Cardiac muscle cell (in vitro differentiated cells and primary cell): ENCODE measurements at places on chromosomes 6 and 20.
A peak's percentile ranks its signal among the peaks of the same experiment; 100 is the strongest.

DNA sequence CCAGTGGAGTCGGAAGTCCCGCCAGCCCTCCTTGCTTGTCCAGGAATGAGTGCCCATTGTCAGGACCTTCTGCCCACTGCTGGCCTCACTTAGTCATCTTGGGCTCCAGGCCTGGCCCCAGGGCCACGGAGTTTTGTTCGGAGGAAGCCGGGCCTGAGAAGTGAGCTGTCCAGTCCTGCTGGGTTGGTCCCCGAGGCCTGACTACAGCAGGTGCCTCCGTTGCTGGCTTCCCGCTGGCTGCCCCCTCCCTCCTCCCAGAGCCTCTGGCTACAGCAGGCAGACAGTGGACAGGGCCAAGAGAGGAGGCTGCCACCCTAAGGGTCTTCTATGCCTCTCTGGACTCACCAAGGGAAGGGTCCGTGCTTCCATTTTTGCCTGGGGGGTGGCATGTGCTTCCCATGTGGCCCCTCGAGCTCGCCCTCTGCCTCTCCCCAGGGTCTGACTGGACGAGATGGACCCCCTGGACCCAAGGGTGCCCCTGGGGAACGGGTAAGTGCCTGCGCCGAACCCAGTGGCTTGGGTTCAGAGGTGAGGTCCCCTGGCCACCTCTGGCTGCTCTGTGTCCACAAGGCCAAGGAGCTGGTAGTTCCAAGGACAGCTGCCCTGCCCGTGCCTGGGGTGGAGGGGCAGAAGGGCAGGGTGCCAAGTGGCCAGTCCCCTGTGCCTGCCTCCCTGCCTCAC, 2.8 kb downstream of the COL9A3 start:
- DNase-seq: no peak

GRCh38 chr6:85044361-85044760, 280.0 kb upstream of the TBX18 start:
- no peak for DNase-seq

DNA sequence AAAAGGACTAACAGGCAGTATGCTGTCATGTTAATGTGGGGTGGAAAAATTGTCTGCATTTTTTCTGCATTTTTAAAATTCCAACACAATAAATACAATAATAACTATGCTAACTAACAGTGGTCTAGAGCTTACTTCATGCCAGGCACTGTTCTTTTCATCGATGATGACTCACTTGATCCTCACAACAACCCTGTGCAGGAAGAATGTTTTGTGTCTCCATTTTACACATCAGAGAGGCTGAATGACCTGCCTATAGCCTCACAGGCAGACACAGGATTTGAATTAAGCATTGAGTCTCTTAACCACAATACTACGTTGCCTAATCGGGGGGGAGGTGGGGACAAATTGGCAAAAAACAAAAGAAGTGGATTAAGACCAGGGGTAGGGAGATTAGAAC, 26.9 kb upstream of the FANCE start:
- DNase-seq: peak; percentile 89

DNA sequence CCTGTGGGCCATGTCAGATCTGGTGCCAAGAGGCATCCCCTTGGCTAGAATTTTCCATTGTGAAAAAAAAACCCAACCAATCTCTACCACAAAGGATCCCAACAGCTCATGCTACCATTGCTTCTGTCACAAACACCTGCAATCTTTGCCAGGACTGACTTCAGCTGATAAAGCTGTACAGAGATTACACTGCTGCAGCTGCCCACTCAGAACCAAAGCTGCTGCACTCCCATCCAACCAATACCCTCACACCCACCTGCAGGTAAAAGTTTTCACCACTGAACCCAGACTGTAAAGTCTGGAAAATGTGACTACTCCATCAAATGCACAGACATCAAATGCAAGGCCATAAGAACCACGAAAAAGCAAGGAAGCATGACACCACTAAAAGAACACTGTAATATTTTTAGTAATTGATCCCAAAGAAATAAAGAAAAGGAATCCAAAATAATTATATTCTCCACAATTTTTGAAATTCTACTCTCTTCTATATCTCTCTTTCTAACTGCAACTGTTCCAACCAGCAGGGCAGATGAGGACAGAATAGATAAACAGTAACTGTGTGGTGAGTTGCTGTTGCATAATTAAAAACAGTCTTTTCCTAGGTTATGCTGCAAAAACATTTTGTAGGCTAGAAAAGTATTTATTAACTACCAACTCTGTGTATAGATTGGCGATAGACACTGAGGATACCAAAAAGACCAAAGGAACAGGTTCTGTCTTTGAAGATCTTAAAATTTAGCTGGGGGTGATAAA, 128.0 kb upstream of the MCHR2 start:
- no peak for DNase-seq

GRCh38 chr6:37319156-37319555, 34.6 kb upstream of the RNF8 start:
- DNase-seq: no peak

GRCh38 chr20:53582574-53583351, 10.9 kb downstream of the ZNF217 start:
- no peak for DNase-seq

GRCh38 chr20:61185841-61186601, 66.0 kb upstream of the CDH4 start:
- DNase-seq: no peak

GRCh38 chr20:39004508-39004907, 42.4 kb downstream of the DHX35 start:
- DNase-seq: no peak

DNA sequence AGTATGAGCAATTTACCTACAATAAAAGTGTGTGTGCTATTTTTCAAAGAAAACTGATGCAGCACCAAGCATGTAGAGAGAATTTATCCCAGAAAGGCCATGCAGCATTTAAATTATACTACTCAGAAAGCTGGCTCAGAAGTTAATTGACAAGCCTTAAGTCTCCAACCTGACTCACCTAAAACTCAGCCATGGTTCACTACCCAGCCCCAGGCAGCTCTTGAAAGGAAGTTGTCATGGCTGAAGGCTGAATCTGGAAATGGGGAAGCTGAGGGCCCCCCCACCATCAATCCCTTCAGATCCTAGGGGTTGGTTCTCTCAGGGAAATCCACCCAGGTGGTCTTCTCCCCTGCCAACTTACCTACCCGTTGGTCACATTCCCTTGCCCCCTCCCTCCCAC, 19.7 kb downstream of the PPIL6 start:
- no peak for DNase-seq

- DNase-seq: peak; percentile 45
These were observed 41.0 kb downstream of the PLEKHG1 start for GRCh38 chr6:150640556-150641209.

DNA sequence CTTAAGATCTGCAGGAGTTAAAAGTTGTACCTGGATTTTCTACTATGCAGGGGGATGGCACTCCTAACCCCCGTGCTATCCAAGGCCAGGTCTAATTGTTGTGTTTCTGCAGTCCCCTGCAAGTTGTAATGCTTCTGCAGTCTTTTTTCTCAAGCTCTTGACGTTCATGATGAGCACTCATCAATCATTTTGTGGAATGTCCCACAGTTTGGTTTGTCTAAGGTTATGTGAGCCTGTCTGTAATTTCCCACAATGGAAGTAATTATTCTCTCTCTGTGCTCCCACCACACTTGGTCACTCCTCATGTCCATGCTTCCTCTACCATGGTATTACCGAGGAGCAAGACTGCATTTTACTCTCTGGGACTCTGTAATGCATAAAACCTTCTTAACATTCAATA, 107.6 kb upstream of the SSTR4 start:
- no peak for DNase-seq

DNA sequence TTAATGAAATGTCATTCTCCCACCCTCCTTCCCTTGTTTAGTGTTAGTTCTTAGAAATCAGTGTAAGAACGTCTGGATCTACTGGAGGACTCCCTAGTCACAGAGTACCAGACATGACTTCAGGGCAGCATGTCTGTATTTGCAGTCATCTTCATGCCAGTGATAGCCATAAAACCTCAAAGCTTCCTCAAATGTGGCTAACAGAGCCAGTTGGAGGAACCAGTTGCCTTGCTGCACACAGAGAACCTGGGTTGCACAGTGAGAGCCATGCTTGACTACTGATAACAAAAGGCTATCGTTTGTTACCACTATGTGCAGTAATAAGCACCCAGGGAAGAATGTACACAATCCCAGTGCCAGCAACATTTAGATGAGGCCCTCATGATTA, 20.1 kb downstream of the NT5E start:
- no peak for DNase-seq

DNA sequence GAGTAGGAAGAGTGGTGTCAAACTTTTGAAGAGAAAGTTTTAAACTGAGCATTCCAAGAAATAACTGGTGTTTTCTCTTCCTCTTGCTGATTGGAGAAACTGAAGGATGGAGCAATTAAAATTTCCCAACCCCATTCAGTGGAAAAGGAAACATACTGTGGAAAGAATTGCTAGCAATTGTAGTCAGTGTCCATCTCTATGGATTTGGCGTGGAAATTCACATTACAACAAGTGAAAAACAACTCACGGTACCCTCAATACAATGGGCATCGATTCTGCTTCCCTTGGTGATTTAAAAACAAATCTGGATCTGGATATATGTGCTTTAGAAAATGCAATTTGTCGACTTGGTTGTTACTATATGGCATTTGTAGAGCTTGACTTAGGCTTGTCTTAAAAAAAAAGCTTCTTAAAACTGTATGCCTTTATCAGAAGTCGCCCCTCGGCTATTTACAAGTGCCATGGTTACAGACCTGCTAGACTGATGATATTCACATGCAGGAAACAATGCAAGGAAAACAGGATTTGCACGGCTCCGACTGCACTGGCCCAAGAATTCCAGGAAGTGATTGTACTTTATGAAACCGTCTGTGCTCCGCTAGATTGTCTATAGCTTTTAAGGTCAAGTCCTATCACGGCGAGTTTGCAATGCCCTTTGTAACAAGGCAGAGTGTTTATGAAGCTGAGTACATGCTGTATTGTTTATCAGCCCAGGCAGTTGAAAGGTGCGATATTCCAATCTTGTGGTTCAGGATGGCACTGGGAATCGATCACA, 131.7 kb upstream of the PHACTR1 start:
- DNase-seq: peak; percentile 54

- no peak for DNase-seq
These were observed 990.9 kb upstream of the GJE1 start for GRCh38 chr6:141141870-141142269.
